ENCODE measurements at places on chromosomes 5 and 9.

DNA sequence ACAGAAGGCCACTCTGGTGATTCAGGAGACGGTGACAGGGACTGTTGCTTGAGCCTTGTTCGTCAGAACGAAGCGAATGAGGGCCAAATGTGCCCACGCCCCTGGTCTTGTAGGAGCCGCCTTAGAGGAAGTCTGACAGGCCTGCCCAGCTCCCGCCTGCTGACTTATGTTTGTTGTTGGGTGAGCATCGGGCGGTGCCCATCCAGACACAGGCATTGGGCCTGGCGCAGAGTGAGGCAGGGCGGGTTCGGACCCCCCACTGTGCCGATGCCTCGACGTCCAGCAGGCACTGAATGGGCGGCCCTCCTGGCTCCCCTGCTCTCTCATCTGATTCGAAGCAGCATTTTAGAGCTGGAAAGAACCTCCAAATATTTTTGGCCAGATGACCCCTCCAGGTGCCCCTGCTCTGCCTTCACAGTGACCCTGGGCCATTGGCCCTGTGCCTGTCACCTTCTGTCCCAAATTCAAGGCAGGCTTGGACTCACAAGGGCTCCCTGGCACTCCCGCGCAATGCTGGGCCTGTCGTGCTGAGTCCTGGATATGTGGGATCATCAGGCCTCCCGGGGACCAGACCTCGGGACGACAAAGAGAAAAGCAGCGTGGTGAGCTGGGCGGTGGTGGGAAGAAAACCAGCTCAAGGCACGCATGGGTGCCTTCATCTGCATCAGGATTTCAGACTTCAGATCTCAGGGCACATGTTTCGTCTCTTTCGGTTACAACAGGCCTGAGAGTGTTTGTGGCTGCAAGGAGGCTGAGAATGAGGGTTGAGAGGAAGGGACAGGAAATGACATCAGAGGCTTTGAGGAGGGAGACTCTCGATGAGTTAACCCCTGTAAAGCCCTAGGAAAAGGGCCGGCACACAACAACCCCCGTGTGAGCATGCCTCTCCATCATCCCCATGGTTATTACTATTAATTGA is 37.1 kb upstream of the OLFM1 start:
- DNase-seq = no peak

- no peak for DNase-seq
Measured at GRCh38 chr5:168332042-168332441, 40.6 kb downstream of the WWC1 start.

DNA sequence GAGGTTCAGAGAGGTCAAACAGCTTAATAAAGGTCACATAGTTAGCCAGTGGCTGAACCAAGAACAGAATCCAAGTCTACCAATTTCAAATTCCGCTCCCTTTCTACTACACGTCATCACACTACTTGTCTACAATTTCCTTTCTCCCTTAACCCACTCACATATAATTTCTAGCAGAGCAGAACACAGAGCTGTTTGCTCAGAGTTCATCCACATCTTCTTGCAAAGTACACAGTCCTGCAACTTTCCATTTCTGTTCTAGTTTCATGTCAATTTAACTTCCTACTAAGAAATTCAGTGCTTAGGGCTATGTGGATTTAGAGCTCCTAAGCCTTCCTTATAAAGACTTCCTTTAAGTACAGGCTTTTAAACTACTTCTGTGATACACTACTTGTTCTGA is 61.3 kb downstream of the MEGF9 start:
- DNase-seq = no peak

DNA sequence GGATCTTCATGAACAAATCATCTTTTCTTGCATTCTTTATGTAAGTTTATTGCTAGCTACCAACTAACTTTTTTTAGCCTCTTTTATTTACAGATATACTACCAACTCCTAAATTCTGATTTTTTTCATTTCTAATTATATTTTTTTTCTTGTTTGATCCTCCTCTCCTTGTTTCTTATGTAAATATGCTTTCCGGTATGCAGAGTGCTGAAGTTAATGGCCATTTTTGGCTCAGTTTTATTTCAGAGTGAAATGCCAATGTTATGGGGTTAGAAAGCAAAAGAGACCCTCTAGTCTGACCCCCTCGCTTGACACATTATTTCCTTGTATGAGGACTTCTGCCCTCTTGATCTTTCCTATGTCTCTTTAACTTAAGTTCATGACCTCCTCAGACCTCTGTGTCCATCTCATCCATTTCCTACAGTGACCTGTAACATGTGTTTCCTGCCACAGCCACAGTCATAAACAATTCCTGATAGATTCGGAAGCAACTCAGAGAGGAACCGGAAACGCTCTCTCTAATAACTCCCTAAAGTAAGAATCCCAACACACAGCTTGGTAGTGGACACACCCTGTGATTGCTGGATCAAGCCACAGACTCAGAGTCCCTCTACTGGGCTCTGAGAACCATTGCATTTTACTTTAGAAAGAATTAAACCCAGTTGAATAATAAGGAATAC is 42.9 kb upstream of the AFAP1L1 start:
- DNase-seq = no peak

- no peak for DNase-seq
Measured at GRCh38 chr5:25025831-25026230, 381.1 kb upstream of the CDH10 start.

Data from cortex of kidney (tissue), 1 donor.